GM10248 (cell line): ENCODE measurements at places on chromosomes 16 and 17.

GRCh38 chr16:55515111-55515510 is 6.2 kb downstream of the LPCAT2 start:
- no peak for DNase-seq

DNA sequence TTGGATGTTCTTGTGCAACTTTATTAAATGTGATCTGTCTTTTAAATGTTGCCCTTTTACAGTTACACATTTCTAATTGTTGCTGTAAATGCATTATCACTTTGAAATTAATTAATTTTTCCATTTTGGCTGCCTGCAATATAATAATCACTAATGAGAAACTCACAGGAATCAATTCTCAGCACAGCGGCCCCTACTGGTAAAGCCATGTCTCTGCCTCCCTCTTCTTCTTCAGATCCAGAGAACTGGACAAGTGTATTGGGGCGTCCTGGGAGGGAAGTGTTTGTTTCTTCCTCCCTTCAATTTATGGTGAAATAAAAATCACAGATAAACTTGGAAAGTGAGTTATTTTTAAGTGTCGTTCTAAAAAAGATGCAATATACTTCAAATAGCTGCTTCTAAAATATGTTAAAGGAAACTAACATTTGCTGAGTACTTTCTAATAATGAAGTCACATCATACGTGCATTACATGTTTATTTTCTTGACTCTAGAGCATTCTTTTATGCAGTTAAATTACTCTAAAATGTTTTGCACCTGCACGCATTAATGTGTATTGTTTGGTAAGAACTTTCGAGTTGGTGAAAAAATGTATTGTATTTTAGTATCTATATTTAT is 338.0 kb downstream of the WWOX start:
- DNase-seq, result peak; percentile 36

GRCh38 chr17:67491009-67491680 is 114.1 kb downstream of the PITPNC1 start:
- no peak for DNase-seq

- DNase-seq, result no peak
Measured at GRCh38 chr17:81438688-81439087, 43.4 kb downstream of the BAHCC1 start.

- DNase-seq, result no peak
Measured at GRCh38 chr17:49898366-49899190, 50.7 kb upstream of the TAC4 start.

DNA sequence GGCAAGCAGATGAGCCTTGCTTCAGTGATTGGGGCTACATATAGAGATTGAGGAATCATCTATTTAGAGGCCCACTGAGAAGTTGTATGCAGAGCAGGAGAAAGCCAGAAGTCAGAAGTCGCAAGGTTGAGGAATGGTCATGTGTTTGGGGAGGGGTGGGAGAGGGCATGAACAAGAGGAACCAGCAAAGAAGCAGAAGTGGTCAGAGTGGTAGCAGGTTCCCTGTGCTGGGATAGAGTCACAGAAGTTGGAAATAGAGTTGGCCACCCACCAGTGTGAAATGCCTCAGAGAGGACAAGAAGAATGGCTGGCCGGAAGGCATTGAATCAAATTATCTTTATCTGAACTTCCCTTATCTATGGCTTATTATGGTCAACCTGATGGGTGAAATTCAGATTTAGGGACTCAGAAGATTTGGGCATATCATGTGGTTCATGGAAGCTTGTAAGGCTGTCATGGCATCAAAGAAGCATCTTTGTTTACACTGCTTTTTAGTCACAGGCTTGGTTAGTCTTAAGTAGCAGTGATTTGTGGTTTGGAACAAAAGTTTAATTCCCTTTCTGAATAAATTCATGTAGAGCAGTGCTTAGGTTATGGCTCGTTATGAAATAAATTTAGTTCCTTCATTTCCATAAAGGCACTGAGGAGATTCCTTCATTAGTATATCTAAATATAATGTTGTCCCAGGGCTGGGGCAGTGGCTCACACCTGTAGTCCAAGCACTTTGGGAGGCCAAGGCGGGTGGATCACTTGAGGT is 19.7 kb downstream of the MAP3K3 start:
- DNase-seq, result no peak

GRCh38 chr17:73799781-73800627 is 155.8 kb upstream of the SDK2 start:
- DNase-seq, result no peak

DNA sequence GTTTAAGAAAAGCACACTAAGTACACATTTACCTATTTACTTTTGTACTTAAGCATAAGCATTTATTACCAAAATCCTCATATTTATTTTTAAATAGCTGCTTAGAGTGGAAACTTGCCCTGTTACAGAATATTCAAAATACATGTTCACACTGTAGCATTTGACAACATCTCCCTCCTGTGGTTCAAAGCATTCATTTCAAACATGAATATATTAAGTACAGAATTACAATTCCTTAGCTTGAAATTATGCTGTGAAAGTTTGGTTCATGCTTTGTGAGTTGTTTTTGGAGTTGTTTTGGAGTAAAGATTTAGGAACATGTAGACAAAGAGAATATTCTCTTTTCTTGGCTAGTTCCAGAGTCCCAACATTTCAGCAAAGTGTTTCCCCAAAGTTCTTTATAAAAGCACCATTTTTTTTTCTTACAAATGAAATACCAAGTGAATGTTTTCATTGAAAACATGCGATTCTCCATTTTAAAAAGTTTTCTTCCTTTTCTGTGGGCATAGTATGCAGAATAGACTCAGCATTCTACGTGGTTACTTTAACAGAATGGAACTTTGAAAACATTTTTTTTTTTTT is 33.2 kb downstream of the TUBD1 start:
- peak; percentile 24 for DNase-seq

GRCh38 chr17:68102318-68102758 is 66.8 kb downstream of the KPNA2 start:
- no peak for DNase-seq

DNA sequence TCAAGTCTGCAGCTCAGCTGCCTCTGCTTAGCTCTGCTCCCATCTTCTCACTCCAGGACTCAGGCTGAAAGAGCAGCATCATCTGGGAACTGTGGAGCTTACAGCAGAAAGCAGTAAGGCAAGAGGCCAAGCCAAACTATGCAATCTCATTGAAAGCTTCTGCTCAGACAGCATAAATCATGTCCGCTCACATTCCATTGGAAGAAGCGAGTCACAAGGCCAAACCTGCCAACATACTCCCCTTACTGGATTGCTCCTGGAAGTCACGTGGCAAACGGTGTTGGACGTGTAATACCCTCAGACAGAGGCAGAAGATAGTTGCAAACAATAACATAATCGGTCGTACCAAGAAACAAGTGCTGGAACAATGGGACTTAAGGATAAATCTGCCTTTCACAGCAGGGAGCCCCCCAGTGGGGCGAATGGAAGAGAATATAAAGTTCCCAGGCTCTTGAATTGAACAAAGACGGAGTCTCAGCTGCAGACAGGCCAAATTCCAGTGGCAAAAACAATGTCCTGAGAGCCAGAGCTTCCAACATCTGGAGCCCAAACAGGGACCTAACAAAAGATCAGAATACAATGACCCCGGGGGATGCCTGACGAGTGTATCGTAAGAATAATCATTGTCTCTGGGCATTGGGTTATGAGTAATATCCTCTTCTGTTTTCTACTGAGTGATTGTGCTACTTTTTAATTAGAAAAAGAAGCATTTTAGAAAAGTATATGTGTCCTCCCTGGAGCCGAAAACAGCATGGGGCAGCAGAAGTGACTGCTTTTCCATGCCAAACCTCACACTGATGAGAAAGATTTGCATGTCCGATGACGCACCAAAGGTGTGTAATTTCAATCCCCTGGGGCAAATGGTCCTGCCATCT is 68.4 kb downstream of the CMC2 start:
- no peak for DNase-seq

- DNase-seq, result no peak
Measured at GRCh38 chr17:36773039-36773438, 164.2 kb upstream of the LHX1 start.

- DNase-seq, result no peak
Measured at GRCh38 chr17:79515646-79516571, 94.9 kb downstream of the RBFOX3 start.

- no peak for DNase-seq
Measured at GRCh38 chr17:8391711-8392110, 5.9 kb downstream of the RNF222 start.

DNA sequence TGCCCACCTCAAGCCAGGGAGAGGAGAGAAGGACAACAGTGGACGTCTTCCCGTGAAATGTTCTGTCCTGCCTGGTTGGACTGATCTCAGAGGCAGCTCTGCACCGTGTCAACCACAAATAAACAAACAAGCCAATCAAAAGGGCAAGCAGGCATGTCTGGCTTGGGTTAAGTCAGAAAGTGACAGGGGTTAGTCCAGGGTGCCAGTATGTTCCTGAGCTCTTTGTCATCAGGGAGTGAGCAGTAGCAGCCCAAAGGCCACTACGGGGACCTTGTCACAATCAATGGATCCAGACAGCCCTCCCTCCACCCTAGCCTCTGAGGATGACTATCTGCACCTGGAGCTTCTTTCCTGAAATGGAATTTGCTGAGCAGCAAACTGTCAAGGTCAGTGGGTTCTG is 35.0 kb downstream of the CNGB1 start:
- DNase-seq, result no peak

- DNase-seq, result no peak
Measured at GRCh38 chr16:75111961-75112733, 4.4 kb downstream of the LDHD start.

- no peak for DNase-seq
Measured at GRCh38 chr16:66278604-66279262, 87.8 kb upstream of the CDH5 start.

GRCh38 chr16:85514598-85515318 is 98.4 kb upstream of the GSE1 start:
- DNase-seq, result no peak

DNA sequence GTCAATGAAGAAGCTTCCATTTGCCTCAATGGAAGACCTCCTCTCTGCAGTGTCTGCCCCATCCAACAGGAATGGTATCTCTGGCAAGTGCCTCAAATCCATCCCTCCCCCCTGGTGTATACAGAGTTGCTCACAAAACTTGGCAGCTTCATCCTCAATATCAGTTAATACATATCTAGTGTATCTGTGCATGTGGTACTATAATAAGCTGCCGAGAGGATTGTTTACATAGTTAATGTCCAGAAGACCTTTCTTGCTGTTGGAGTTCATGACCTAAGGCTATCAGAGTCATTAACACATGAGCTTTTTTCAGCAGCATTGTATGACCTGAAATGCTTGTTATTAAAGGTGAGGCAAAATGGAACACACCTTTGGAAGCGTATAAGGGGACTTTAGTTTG is 14.0 kb upstream of the RASL10B start:
- no peak for DNase-seq

DNA sequence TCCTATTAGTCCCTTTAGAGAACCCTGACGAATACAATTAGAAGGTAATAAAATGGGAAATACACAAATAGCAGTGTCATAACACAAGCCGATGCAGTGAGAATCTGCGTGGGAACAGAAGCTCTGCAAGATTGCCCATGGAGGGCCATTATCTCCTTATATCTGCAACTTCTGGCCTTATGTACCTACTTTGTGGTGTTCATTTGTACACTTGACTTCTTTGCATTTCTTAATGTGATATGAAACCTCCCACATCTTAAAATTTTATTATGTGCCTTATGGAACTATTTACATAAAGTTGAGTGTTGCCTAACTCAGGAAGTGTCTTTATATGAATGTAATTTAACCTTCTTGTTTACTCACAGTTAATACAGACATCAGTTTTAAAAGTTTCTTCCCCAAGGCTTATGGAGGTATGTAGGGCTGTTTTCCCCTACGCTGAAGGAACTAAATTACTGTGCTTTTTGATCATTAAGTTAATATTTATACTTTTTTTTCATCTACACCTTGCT is 10.1 kb upstream of the TANC2 start:
- no peak for DNase-seq

DNA sequence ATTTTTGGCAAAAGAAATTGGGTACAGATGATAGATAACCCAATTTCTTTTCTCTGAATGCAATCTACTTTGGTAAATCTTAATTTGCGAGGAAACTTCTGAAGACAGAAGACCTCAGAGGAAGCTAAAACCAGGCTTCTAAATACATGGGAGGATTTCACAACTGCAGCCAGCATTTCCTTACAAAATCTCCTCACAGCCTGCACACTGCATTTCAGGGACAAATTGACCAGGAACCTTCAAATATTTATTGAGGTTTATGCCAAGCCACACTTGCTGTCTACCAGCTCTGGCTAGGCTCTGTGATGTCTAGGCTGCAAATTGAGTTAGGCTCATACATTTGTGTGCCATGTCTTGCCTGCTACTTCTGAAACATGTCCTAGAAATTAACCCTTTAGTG is 167.3 kb upstream of the CDH5 start:
- no peak for DNase-seq

DNA sequence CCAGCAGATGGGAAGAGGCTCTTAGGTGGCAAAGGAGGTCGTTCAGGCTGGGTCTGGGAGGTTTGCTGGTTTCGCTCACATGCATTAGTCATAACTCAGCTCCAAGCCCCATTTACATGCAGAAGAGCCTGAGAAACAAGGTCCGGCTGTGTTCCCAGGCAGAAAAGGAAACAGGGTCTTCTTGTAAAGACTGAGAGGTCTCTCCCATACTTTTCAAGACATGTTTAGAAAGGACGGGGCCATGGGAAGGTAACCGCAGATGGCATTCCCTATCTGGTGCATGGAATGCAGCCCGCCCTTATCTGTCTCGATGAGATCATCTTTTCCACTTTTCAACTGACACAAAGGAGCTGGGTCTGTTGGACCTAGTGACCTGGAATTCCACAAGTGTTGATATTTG is 389.0 kb upstream of the CDH11 start:
- no peak for DNase-seq

DNA sequence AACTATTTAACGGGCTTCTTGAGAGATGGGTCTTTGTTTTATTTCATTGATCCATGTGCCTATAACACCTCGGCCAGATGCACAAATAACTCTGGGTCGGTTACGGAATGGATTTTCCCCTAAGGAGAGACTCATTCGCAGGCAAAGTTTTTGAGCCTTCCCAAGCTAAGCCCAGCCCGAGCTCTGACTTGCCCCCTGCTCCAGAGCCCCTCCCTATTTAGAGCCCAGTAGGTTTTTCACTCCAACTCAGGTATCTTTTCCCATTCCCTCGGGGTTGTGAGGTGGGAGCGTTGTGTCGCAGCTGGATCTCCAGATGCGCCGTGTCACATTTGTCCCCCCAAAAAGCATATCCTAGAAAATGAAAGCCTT is 812 bp upstream of the MYOCD start:
- no peak for DNase-seq

- no peak for DNase-seq
Measured at GRCh38 chr17:81052199-81052997, 17.4 kb downstream of the BAIAP2 start.

GRCh38 chr17:60513014-60513413 is 13.0 kb downstream of the APPBP2 start:
- no peak for DNase-seq

- DNase-seq, result no peak
Measured at GRCh38 chr17:77516902-77517301, 376.1 kb downstream of the SEC14L1 start.

- no peak for DNase-seq
Measured at GRCh38 chr16:49567950-49568349, 194.3 kb downstream of the C16orf78 start.

DNA sequence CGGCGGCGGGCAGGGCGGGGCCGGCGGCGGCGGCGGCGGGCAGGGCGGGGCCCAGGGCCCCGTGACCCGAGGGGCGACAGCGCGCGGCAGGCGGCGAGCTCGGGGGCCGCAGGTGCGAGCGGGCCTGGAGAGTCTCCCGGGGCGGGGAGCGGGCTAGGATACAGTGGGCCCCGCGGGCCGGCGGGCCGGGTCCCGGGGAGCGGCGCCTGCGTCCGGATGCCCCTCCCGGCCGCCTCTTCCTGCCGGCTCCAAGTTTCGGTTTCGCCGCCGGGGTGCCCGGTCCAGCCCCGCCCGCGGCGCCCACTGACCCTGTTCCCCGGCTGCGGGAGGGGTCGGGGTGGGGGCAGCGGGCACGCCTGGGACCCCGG is at the start of gene RNF213:
Gene RNF213 (plus strand): TSS at position 62 of the 368 bp plus-strand sequence. CDS start 2,830 bp downstream, outside the sequence.
- peak; percentile 82 for DNase-seq
